ENCODE measurements at places on chromosomes 11 and 22.

DNA sequence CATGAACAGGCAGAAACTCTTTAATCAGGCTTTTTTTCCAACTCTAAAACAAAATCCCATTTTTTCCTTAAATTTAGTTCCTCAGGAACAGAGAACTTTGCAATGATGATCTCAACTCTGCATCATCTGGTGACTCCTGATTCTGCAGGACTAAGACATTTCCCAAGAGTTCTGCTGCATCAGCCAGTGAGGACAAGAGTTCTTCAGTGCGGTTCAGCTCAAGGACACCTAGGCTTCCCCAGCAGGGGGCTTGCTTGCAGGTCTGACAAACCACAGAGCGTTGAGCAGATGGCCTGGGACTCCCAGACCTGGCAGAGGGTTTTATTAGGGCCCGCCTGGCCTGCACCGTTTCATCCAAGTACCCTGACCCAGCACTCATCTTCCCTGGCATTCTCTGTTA, 6.4 kb downstream of the CDCA5 start:
- DNase-seq = no peak

- no peak for DNase-seq
Observed at GRCh38 chr22:26525946-26526564, 13.8 kb upstream of the TFIP11 start.

DNA sequence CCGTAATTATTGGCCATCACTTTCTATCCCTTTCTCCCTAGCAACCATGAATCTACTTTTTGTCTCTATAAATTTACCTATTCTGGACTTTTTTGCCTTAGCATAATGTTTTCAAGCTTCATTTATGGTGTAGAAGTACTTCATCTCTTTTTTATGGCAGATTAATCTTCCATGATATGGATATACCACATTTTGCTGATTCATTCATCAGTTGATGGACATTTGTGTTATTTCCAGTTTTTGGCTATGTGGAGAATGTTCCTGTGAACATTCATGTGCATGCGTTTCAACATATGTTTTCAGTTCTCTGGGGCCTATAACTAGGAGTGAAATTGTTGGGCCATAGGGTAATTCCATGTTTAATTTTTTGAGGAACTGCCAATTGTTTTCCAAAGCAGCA, 12.8 kb downstream of the CAPN1 start:
- DNase-seq = no peak

DNA sequence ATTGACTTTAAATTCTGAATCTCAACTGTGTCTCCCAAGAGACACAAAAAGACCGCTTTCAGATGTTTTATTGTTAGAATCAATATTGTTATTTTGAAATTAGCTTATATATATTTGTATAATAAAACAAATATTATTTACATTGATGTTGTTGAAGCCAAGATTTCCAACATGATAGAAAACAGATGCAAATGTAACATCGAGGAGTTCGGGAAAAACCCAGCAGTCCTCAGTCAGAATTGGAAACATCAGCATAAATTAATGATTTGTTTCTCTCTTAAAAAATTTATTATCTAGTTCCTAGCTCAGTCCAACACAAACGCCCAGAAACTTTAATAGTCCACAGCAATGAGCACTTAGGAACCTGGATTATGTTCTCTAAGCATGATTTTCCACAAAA, 1330.4 kb downstream of the TBC1D22A start:
- DNase-seq = no peak

- no peak for DNase-seq
Observed at GRCh38 chr11:60633645-60634044, 65.8 kb upstream of the MS4A8 start.

DNA sequence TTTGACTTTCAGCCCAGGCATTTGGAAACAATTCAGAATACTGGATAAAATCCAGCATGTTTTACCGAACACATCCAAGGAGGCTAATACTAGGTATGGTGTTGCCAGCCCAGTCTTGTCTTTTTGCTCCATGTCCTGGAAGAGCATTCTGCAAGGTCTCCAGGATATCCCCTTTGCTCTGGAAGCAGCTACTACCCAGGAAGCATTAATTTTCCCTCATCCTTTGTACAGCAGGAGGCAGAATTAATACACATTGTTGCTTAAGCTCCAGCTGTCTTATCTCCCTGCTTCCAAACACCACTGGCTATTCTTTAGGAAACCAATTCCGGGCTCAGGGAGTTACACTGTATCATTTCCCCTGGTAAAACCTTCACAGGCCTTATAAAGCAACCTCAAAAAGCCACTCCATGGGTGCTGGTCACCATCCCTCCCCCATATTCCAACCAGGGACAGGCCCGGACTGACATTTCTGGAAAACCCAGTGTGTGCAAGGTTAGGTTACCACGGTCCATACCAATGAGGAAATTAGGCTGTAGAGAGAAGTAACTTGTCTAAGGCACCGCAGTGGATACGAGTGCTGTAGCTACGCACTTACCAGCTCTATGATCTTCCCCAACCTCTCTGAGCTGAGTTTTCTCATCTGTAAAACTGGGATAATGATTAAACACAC, 1.5 kb upstream of the UBASH3B start:
- no peak for DNase-seq

- DNase-seq = no peak
Observed at GRCh38 chr11:12455938-12456337, 78.6 kb downstream of the PARVA start.

GRCh38 chr11:95641495-95641894, 148.1 kb downstream of the FAM76B start:
- DNase-seq = no peak

DNA sequence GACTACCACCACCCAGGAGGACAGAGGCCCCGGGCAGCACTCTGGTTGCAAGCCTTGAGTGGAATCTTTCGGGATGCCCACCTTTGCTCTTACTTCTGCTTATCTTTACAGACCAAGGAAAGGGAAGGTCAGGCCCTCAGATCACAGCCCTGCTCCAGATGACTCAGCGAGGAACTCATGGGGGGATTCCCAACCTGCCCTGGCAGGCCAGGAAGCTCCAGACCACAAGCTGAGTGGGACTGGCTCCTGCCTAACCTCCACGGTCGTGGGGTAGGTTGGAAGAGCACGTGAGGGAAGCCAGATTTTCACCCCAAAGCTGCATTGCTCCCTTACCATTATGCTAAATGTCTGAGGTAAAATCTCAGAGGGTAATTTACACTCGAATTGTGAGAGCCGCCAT, 11.8 kb downstream of the TBC1D10A start:
- no peak for DNase-seq

DNA sequence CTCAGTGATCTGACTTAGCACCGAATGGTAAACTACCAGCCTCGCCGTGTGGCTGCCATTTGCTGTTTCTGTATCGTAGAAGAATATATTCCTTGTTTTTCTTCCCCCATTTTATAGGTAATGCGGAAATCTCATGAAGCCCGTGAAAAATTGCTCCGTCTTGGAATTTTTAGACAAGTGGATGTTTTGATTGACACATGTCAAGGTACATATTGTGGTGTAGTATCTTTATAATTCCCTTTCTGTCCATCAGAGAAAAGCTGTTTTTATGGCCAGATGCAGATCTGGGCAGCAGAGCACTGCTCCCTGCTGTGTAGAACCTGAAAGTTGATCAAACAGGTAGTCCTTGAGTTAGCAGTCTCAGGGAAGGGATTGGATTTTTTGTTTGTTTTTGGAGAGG, 13.4 kb downstream of the SAMM50 start:
- DNase-seq = no peak

GRCh38 chr11:112961751-112962578, 745 bp downstream of the NCAM1 start:
- no peak for DNase-seq

- DNase-seq = no peak
Observed at GRCh38 chr11:123797114-123797513, 9.0 kb downstream of the OR6M1 start.

GRCh38 chr22:19214078-19214473, 35.5 kb upstream of the SLC25A1 start:
- no peak for DNase-seq

DNA sequence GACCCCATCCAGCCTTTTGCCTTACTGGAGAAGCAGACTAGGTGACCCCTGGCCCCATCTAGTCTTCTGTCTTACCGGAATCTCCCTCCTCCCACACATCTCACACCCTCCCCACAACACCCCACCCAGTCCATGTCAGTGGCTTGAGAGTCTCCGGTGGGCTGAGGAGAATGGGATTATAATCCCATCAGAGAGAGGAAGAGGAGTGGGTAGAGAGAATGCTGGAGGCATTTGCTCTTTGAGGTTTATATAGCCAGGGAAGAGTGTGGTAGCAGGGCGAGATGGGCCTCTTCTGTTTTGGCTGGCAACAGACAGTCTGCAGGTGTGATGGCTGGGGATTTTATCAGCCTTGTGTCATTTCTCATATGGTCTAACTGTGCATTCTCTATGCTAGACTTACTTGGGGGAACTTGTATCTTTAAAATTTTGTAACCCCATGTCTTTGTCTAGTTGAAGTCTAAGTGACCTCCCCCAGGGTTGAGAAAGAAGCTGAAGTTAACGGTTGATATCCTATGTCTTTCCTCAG, 50.3 kb downstream of the GRAMD1B start:
- DNase-seq = no peak

- DNase-seq = no peak
Observed at GRCh38 chr11:119267645-119268044, 49.3 kb downstream of the MCAM start.

- no peak for DNase-seq
Observed at GRCh38 chr11:64445651-64446050, 86.7 kb downstream of the RPS6KA4 start.

Data from activated gamma-delta T cell treated with anti-CD3 and anti-CD28 coated beads, Interleukin-2, amount 50 U/mL, for 16 hours (primary cell).